NCI-H510A treated with DMSO at 0.1 percent for 48 hours (cell line): ENCODE measurements at places on chromosomes 4 and X.
A peak's percentile ranks its signal among the peaks of the same experiment; 100 is the strongest.

DNA sequence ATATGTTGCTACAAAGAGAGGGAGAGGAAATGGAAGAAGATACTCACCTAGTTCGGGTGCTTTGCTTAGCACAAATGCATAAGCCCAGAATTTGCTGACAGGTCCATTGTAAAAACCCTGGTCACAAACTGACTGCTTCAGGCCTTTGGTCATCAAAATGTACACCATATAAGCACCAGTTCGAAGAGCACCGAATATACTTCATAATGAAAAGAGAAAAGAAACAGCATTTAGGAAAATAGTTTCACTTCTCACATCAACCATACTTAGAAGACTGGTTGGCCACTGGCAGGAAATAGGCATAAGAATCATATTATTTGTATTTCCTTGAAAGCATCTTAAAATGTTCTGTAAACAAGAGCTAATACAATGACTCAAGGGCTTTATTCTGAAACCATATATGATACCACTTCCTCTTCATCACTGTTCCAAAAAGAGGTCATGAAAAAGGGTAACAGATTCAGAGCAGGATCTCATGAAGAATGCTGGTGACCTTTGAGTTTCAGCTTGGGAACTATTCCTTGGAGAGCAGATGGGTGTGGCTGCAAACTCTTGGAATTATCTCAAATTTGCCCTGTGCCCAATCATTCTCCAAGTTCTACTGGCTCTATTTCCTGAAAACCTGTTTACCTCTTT is 138.7 kb downstream of the ELOVL6 start:
- DNase-seq = no peak

DNA sequence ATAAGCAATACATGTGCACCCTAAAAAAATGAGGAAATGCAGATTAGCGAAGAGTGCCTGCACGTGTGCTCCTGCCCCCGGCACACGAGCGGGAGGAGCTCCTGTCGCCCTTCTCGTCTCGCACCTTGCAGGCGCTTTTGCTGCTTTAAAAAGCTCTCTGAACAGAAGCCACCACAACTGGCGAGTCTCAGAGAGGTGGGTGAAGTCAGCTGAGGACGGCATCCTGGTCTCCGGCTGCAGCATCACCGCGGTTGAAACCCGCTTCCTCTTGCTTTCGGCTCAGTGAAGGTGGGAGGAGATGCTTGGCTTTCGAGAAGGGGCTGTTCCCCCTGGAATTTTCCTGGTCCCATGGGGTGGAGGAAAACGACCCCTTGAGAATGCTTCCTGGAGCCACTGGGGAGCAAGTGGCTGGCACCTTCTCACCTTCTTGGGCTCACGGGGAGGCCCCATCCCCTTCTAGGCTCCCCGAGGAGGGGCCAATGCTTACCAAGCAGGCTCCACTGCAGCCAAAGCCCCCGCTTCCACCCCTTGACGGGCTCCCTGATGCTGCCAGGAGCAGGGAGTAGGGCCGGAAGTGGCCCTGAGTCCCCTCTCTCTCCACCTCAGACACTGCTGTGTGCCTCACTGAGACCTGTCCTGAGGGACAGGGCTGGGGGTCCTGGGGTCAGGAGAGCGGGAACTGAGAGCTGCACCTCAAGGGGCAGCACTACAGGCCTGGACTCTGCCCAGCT is 29.2 kb upstream of the MXD4 start:
- DNase-seq = no peak

GRCh38 chrX:13167481-13168231 is 123.2 kb upstream of the FAM9C start:
- no peak for DNase-seq

DNA sequence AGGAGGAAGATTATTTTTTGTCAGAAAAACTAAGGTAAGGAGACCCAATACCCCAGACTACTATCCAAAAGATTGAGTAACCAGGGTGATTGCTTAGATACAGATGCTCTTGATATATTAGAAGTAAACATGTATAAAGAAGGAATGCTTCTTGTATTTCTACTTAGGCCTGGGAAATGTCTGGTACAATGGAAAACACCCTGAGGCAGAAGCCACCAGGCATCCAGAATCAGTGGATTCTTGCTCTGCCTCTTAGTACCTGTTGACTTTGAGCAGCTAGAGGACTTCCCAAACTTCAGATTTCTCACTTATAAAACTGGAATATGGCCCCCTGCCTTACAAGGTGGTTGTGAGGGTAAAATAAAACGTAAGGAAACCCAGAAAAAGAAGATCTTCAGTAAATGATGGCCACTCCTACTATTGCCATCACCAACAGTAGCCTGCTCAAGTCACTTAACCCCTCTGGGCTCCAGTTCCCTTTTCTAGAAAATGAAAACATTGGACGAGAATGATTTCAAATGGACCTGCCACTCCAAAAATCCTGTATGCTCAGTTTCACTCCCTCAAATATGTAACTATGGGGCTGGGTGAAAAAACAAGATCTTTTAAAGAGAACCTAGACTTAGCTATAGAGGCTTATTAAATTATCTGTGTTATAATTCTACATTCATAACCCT is 56.6 kb downstream of the AMELX start:
- no peak for DNase-seq

DNA sequence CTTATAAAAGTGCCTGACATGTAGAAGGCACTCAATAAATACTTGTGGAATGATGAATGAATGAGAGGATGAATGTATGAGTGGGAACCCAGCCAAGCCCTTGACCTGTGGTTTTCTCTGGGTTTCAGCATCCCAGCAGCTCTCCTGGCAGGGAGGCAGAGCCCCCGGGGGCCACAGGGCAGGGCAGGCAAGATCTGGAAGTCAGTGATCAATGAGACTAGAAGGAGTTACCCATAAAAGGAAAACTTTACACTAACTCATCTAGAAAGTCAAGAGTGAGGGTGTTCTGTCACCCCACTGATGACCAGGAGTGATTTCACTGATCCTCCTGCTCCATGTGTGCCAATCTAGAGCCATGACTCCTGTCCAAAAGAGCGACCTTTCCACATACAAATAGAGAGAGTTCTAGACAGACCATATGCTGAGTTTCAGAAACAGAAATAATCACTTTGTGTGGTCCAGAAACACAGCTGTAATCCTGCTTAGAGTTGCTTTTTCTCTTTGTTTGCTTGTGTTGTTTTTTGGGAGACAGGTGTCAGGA is 37.4 kb downstream of the MGARP start:
- DNase-seq = no peak

- DNase-seq = no peak
These were observed 10.7 kb downstream of the TRPC5OS start for GRCh38 chrX:111886678-111887077.

DNA sequence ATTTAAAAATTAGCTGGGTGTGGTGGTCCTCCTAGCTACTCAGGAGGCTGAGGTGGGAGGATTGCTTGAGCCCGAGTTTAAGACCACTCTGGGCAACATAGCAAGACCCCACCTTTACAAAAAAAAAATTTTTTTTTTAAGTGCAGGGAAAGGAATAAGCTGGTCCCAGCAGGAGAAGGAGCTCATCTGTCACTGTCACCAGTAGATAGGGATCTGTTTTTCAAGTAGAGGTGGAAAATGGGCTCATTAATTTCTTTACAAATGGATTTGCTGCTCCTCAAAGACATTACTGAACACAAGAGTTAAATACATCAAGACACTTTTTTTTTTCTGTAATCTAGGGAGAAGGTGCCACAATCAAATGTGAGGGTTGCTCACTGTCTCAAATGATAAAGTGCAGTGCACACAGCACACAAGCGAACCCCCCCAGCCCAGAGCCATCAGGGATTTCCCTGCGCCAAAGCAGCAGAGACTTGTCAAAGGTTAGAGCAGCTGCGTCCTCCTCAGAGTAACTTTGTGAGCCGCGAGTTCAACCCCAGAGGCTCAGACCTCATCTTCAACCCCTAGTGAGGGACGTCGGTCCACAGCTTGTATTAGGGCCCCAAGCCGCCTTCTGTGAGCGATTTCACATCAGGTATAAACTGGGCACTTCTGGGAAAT is 14.3 kb upstream of the MTNR1A start:
- DNase-seq = no peak

- DNase-seq = no peak
These were observed 10.1 kb upstream of the LDB2 start for GRCh38 chr4:16908377-16909021.

GRCh38 chrX:131558562-131558961 is 14.7 kb downstream of the OR13H1 start:
- no peak for DNase-seq

DNA sequence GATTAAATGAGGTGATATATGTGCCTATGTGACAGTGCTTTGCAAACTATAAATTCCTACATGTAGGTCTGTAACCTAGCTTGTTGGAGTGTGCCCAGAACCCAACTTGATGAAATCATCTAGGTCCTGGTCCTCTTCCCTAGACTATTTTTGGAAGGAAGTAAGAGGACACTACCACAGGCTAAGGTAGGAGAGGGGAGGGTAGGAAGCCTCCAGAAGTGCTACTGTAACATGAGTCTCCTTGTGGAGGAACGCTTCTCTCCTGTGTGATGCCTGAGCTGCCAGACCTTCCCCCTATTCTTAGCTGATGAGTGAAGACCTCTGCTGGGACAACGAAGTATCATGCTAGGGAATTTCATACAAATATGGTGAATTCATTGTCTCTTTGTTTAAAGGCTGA is 41.8 kb upstream of the IL21 start:
- no peak for DNase-seq

- no peak for DNase-seq
These were observed 39.5 kb downstream of the ENOPH1 start for GRCh38 chr4:82469791-82470345.

DNA sequence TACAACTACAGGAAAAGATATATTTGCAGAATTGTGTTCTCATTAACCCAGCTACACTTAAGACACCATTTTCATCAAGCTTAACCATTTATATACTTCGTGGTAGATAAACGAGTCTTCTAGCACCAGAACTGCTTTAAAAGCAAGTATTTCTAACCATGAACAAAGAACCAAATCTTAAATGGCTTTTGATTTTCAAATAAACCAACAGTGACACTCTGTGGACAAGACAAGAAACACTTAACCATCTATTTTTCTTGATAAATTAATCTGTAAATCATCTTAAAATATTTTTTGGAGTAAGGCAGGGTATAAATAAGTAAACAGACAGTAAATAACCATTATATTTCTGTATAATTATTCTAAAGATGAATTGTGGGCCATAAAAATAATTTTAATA is 10.2 kb downstream of the BEND2 start:
- peak; percentile 11 for DNase-seq

GRCh38 chr4:152997771-152998487 is 61.8 kb downstream of the FHDC1 start:
- DNase-seq = peak; percentile 21

- no peak for DNase-seq
These were observed 18.4 kb upstream of the CTSO start for GRCh38 chr4:155972098-155972497.

GRCh38 chr4:124868495-124868894 is 156.0 kb upstream of the ANKRD50 start:
- DNase-seq = no peak

DNA sequence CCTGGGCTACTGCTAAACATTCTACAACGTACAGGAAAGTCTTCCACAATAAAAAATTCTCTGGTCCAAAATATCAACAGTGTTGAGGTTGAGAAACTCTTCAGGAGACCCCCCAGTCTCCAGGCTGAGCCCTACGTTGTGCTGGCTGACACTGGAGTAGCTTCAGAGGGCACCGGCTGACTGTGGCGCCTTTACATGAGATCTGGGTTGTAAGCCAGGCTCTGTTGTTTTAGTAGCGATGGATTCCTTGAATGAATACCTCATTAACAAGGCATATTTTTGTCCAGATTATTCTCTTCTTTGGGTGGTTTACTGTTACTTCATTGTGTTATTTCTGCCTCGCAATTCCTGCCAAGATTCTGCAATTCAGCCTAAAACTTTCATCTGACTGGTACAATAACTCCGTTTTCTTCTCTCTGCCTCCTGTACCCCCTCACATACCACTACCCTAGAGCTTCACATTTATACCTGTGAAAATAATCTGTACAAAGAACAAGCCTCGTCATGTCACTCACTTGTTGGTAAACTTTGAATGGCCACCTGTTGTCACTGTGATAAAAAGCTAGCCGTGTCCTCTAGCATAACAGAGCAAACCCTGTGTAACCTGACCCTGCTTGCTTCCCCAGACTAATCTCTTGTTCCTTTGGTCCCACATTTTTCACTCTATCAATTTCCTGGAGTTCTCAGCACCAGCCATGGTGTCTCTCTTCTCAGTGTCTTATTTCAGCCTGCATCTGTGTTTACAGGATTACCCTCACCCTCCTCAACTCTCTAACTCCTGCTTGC is 1476.1 kb upstream of the TENM3 start:
- peak; percentile 79 for DNase-seq

- DNase-seq = no peak
These were observed 260 bp upstream of the CCDC149 start for GRCh38 chr4:24913119-24913485.

DNA sequence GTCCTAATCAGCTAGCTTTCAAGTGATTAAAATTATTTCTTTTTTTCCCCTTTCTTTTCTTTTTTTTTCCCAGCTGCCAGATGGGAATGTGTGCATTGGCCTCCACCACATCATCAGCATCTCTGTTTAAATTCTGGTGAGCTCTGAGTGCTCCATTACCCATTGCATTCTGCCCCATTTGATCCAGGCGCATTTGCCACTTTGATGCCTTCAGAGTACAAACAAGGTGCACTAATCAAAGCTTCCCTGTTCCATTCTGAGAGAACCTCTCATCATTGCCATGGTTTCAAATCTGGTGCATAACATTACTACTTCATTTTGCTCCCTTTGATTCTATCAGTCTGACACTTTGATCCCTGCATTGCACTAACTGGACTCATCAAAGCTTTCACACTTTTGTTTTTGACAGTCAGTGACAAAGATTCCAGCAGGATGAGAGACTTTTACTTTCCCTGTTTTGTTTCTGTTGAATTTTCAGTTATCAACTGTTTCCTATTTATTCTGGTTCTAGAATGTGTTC is 238.8 kb upstream of the PCDH10 start:
- no peak for DNase-seq

GRCh38 chr4:182147391-182147790 is 95.8 kb upstream of the TENM3 start:
- no peak for DNase-seq

- DNase-seq = no peak
These were observed 196.9 kb downstream of the NWD2 start for GRCh38 chr4:37441231-37442061.

DNA sequence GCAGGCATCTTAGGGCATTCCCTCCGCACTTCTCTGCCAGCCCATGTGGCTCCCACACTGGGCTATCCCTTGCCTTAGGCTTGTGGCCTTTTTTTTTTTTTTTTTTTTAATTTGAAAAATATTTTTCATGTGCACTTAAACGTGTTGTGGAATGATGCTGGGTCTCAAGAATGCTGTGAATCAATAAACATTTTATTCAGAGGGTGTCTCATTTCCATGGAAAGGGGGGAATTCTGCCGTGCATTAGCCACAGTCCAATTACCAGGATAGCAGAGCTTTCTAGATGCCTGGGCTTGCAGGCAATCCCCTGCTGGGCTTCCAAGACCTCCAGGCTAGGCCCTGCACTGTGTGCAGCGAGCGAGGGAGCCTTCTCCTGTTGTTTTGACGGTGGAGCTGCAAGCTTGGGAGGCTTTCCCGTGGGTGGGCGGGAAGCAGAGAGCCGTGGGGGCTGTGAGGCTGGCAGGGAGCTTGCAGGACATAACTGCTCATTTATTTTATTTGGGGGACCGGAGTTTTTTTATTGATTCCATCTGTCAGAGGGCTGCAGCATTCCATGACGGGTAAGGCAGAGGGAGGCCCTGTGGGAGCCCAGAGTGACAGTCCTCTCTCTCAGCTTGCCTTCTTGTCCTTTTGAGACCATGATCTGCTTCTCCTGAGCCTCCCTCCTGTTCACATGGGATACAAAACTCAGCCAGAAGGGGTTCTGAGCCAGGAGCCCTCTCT is 2.6 kb upstream of the CPZ start:
- no peak for DNase-seq

GRCh38 chrX:49191574-49192011 is 5.4 kb upstream of the PRICKLE3 start:
- DNase-seq = no peak

- no peak for DNase-seq
These were observed 25.5 kb upstream of the ZNF330 start for GRCh38 chr4:141195095-141195707.
